ENCODE measurements at places on chromosomes 6 and 20.

DNA sequence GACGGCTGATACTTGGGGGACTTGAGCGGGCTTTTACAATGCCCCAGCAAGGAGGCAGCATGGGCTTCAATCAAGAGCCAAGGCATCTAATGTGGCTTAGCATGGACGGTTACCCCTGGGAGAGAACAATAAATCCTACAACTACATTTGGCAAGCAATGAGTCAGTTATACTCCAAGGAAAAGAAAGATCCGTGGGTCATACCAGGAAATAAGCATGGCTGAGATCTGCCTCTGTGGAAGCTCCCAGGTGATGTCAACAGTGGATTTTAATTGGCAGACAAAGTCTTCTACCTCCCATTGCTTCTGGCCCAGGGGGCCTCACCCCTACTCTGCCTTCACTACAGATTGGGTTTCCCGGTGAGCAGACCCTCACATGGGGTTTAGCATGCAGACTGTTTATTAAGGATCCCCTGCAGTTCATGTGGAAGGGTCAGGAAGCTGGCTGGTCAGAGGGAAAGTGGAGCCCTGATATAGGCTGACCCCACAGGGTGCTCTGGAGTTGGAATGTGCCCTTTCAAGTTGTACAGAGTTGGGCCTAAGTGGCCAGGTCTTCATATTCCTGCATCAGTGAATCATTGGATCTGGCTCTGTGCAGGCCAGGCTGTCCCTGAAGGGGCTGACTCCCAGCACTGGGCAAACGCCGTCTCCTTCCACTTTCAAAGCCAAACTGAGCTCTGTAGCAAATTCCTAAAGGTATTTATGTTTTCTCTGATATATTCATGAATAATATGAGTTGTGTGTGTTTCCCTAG lies 91.3 kb upstream of the GGTLC1 start:
- no peak for DNase-seq

- DNase-seq = no peak
Observed at GRCh38 chr6:137933696-137934095, 66.6 kb downstream of the TNFAIP3 start.

DNA sequence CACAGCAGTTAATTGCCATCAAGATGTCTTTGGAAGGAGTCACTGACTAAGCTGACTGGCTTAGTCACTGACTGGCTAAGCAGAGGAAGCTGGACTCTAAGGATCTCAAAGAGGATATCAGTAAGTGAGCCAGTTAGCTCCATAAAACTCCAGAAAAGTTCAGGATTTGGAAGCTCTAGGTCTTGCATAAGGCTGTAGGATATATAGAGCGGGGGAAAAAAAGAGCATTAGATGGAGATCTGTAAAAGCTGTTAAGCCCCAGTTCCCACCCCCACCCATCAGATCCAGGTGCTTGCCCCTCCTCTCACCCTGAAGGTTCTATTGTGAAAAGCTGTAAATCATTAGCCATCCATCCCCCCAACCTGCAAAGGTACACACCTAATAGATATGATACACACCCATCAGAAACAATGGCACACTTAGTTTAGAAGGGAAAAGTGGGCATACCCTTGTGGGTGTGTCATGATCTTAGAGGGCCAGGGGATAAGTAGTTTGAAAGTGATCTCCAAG lies 32.2 kb downstream of the CARMIL1 start:
- no peak for DNase-seq

DNA sequence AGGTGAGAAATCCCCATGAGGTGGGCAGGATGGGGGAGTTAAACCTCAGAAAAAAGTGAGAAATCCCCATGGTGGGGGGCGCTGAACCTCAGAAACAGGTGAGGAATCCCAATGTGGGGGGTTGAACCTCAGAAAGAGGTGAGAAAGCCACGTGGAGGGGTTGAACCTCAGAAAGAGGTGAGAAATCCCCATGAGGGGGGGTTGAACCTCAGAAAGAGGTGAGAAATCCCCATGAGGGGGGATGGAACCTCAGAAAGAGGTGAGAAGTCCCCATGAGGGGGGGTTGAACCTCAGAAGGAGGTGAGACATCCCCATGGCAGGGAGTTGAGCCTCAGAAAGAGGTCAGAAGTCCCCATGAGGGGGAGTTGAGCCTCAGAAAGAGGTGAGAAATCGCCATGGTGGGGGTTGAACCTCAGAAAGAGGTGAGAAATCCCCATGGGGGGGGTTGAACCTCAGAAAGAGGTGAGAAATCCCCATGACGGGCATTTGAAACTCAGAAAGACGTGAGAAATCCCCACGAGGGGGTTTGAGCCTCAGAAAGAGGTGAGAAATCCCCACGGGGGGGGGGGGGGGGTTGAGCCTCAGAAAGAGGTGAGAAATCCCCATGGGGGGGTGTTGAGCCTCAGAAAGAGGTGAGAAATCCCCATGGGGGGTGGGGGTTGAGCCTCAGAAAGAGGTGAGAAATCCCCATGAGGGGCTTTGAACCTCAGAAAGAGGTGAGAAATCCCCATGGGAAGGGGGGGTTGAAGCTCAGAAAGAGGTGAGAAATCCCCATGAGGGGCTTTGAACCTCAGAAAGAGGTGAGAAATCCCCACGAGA lies 14.3 kb upstream of the GOPC start:
- DNase-seq = peak; percentile 89

DNA sequence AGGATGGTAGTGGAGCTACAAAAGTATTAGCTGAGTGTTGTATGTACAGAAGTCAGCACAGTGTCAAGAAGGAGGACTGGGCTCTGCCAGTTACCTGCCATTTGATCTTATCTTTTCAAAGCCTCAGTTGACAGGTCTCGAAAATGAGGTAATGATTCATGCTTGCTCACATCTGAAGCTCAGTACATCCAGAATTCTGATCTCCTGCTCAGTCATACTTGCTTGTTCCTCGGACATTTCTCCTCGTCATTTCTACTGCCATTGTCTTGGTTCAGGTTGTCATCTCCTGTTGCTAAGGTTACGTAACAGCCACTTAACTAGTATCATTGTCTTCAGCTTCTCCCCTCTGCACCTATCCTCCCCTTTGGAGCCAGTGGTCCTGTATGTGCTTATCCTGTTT lies 89.5 kb downstream of the SLX4IP start:
- DNase-seq = no peak

DNA sequence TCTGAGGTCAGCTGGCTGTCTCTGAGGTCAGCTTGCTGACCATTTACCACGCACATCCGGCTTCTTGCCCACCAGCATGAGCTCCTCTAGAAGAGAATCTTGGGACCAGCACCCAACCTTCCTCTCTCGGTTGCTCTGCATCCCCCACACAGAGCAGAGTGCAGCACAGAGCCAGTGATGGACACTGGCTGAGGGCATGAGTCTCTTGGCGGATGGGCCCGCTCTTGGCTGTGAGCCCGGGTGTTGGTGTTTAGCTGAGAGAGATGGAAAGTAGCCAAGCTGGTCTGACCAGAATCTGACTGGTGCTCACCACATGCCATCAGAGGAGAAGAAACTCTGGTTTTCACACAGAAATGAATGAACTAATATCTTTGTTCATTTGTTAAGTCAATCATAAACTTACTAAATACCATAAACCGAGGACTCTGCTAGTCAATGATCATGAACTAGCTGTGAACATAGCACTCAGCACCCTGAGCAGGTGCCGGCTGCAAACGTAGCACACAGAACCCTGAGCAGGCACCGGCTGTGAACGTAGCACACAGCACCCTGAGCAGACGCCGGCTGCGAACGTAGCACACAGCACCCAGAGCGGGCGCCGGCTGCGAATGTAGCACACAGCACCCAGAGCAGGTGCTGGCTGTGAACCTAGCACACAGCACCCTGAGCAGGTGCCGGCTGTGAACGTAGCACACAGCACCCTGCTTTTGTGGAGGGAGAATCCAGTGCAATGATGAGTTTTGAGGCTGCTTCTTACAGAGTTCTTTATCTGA lies 10.4 kb upstream of the THBS2 start:
- DNase-seq = no peak

DNA sequence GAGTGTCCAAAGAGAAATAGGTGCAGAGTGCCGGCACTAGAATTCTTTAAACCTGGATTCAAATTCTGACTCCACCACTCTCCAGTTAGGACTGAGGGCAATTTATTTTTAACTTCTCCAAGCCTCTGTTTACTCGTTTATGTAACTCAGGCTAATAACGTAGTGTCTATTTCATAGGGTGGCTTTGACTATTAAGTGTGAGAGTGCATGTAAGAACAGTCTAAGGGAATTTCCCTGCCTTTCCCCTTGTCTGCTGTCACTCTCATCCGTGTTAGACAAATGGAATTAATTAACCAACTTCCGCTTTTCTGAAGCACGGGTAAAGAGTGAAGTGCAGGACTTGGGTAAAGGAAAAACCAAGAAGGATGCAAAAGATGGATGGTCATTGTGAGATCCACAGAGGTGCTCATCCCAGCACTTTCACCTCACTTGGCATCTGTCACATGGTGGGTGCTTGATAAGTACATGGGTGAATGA lies 4.1 kb upstream of the ZKSCAN8 start:
- DNase-seq = no peak

DNA sequence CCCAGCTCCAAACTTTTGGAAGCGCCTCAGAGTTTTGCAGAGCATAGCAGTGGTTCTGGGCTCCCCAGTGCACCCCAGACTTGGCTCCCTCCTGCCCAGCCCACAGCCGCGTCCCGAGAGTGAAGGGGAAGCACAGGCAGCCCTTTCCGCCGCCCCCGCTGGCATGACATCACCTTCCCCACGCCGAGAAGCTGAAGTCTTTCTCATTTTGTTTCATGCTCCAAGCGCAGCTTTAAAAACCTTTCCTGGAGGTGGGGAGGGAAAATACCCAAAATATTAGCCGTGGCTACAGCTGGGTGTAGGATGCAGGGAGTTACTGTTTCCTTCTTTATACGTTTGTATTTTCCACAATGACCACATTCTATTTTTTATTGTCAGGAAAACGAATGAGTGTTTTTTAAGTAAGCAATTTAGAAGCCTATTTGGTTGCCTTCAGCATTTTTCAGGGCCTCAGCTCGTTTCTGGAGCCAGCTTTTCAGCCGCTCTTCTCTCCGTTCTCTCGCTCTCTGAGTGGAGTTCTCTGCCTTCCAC lies 72.9 kb downstream of the SNX5 start:
- DNase-seq = no peak

DNA sequence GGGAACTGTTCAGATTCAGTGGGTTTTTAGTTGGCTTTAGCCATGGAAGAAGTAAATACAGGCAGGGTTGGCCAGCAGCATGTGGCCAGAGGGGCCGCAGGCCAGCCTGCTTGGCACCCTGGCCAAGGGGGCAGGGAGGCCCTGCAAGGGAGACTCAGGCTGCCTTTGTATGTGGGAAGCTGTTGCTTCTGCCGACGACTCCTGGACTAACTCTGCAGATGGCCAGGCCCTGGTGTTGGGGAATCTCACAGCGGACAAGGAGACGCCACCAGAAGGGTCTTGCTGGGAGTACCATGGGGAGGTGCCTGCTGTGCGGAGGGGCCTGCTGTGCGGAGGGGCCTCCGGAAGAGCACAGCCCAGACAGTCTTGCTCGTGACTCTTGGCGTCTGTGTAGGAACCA lies 25.2 kb downstream of the PYGB start:
- DNase-seq = no peak

GRCh38 chr6:157648561-157648960 lies 174.5 kb upstream of the SNX9 start:
- no peak for DNase-seq

- DNase-seq = no peak
Observed at GRCh38 chr6:37190159-37190535, 20.2 kb downstream of the PIM1 start.

DNA sequence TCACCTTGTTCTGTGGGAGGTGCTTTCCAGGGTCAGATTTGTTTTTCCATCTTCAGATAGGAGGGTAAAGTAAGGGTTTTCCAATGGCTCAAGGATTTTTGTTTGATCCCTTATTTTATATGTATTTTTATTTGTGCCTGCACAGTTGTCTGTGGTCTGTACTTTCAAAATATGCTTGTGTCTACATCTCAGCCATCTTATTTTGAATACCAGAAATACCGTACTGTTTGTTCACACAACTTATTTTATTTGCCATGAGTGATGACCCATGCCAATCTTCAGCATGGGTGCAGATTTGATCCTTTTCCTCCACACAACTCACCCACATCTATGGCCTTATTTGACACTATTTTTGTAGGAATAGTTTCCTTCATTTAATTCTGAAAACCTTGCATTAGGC lies 72.2 kb upstream of the PTCHD4 start:
- no peak for DNase-seq

DNA sequence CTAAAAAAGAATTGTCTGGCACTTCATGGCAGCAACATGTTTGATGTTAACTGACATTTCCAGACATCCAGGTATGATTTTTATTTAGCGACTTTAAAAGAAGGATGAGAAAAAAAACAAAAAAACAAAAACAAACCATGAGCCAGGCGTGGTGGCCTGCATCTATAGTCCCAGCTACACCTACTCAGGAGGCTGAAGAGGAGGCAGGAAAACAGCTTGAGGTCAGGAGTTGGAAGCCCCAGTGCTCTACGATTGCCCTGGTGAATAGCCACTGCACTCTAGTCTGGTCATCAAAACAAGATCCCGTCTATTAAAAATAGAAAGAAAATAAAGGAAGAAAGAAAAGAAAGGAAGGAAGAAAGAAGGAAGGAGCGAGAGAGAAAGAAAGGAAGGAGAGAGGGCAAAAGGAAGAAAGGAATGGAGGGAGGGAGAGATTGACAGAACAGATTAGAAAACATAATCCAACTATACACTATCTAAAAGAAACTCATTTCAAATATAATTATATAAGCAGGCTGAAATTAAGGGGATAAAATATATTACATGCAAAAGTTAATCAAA lies 141.6 kb downstream of the TRIM27 start:
- DNase-seq = no peak

- DNase-seq = peak; percentile 64
Observed at GRCh38 chr6:42898891-42899361, 16.9 kb upstream of the PTCRA start.

GRCh38 chr6:79127660-79128059 lies 49.6 kb upstream of the PHIP start:
- no peak for DNase-seq

DNA sequence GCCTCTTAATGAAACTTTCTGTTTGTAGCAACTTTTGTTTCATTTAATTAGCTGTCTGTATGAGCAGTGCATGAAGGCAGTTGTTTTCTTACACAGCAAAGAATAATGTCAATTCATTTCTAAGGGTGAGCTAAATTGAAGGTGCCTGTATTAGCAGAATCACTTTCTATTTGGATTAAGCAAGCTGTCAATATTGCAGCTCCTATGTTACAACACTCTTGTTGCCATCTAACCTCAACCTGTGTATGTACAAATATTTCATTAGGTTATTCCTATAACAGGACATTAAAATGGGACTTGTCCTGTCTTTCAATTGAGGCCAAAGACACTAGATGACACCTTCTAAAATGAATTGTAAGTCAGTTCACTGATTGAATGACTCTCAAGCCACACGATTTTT lies 647.5 kb downstream of the UTRN start:
- no peak for DNase-seq

- no peak for DNase-seq
Observed at GRCh38 chr6:106750142-106750918, 121.0 kb downstream of the QRSL1 start.

Measured in CD4-positive, alpha-beta T cell (primary cell).